ENCODE measurements at places on chromosomes 16 and 17.

DNA sequence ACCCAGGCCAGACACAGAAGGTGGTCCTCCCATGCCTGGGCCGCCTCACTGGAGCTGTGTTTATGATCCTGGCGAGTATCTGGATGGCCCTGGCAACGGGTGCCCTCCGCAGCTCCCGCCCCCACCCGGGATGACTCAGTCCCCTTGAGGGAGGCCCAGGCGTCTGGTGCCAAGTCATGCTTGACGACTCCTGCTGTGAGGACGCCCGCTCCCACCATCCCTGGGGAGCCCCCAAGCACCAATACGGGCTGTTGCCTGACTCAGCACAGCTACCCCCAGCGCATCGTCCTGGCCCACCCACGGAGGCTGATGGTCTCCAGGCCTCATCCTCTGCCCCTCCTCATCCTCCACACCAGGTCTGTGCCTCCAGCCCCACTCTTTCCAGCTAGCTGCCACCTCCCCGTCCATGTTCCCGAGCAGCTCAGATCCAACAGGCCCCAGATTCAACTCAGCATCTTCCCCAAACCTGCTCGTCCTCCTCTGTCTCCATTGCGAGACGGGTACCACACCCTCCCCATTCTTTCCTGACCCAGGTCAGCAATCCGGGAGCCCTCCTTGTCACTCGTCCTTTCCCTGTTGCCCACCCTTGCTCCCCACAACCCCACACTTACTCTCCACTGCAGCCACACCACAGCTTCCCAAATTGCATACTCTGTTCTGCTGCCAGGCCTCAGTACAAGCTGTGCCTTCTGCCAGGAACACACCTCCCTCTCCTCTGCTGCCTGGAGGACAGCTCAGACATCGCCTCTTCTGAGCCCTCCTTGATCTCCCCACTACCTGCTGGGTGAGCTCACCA is 2.6 kb downstream of the CAMKK1 start:
- no peak for DNase-seq

- peak; percentile 61 for DNase-seq
Measured at GRCh38 chr17:58960068-58960467, 146.6 kb downstream of the TRIM37 start.

DNA sequence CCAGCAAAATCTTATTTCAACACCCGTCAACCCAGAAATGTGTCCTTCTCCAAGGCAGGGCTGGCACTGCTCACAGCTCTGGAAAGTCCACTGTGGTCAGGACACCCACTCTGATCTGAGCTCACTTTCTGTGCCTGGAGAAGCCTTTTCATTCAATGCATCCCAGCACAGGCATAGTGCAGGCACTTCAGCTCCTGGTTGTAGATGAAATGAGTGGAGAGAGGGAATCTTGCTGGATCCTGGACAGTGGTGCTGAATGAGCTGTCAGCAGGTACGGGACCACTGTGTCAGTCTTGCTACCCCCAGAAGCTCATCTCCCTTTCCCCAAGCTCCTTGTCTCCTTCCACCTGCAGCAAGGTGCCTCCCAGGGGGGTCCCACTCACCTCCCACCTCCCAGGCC is 86.1 kb upstream of the SALL1 start:
- DNase-seq, result no peak

DNA sequence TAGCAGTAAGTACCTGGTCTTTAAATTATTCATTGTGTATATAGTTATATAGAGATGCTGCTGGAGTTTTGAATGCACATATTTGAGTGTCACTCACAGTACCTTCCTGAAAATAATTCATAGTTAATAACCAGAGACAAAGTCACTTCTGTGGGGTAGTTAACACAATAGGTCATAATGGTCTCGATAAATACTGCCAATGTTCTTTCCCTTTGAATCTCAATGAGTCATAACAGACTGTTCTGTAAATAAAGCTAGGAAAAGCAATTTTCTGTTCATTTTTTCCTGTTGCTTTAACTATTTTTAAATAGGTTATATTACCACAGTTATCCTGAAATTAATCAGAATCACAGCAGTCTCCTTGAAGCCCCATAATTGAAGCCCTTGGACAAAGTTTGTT is 87.2 kb downstream of the MAP2K4 start:
- DNase-seq, result no peak

DNA sequence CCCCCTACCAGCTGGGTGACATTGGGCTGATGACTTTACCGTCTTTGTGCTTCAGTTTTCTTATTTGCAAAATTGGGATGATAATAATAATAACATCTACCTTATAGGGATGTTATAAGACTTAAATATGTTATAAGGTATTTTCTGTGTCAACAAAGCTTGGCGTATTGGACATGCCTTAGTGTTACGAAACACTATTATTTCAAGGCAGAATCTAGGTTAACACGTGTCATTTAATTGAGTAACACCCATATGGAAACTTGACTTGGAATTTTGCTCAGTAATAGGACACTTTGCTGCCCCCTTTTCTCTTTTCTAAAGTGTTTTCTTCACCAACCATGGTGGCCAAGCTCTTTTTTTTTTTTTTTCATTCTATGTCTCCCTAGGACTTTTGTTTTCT is 294.2 kb upstream of the SALL1 start:
- DNase-seq, result no peak
